ENCODE measurements at places on chromosomes 3 and 15.

DNA sequence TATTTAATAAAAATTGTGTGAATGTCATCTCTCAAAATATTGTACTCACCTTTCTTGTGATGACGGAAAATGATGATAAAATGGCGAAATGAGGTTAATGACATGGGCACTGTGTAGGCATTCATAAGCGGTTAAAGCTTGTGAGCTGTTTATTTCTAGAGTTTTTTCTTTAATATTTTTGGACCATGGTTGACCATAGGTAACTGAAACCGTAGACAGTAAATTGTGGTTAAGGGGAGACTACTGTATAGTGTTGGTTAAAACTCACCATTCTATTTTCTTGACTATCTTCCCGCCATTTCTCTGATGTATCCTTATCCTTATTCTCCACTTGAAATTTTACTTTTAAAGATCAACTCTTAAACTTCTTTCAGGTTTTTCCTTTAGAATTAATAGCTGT, 14.5 kb downstream of the RNF111 start:
- DNase-seq: no peak

GRCh38 chr3:48429960-48430707, at the start of gene PLXNB1:
Gene PLXNB1 (minus strand): TSS chr3:48430086. CDS start chr3:48424611, 5,475 bp downstream.
- no peak for DNase-seq

GRCh38 chr3:144663456-144664436, 692.1 kb downstream of the DIPK2A start:
- DNase-seq: no peak

DNA sequence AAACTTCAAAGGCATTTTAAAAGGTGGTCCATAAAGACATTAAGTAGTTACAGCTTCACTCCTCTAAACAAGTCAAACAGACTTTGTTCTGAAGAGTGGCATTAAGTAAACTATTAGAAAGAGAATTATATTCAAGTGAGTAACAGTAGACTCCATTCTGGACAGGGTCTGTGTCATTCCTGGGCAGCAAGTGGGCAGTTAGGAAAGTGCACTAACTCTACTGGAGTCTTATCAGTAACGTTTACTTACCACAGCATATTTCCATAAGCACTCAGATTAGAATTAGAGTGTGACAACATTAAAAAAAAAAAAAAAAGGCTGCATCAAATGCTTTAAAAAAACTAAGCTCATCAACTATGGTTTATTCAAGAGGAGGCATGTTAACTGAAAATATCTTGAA, 10.6 kb downstream of the UBR1 start:
- DNase-seq: no peak

DNA sequence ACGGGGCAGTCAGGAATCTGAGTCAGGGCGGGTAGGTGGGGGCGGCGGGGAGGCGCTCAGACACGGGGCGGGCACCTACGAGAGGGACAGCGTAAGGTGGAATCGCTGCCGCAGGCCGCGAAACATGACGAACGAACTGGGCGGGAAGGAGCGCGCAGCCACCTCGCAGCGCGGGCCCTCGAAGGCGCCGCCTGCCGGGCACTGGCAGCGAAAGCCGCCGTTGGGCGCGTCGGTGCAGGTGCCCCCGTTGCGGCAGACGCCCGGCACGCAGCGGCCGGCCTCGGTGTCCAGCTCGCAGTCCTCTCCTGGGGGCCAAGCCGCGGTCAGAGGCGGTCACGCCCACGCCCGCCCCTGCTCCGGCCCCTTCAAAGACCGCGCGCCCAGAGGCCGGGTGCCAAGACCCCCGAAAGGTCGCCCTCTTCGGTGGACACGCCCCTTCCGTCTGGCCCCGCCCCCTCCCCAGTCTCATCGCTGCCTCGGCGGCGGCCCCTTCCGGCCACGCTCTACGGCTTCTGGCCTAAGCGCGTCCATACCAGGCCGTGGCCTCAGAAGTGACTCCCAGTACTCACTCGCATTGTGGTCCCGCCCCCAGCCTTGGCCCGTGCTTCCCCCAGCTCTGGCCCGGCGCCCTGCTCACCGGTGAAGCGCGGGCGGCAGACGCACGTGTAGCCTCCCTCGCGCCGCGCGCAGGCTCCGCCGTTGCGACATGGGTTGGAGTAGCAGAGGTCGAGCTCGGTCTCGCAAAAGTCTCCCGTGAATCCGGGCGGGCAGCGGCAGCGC, 6.4 kb downstream of the CELSR3 start:
- DNase-seq: peak; percentile 72

GRCh38 chr3:60386306-60386705, 864.9 kb downstream of the FHIT start:
- no peak for DNase-seq

GRCh38 chr3:36493051-36493450, 112.7 kb downstream of the STAC start:
- DNase-seq: no peak

- DNase-seq: no peak
Observed at GRCh38 chr3:89221924-89222323, 114.5 kb downstream of the EPHA3 start.

DNA sequence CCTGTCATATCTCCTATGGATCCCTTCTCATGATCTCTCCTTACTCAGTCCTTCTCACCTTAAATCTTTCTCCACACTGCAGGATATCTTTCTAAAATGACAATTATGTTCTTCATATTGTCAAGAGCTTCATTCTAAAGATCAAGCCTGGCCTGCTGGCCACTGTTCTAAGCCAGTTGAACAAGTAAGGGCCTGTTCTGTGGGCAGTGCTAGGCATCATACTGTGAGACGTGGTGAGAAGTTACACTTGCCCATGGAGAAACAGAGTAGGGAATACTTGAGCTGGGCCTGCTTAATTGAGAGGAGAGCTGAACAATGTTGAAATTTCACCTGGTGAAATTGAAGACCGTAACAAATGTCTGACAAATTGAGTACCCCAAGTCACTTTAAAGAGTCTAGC, 184.1 kb upstream of the RASGRP1 start:
- no peak for DNase-seq

GRCh38 chr15:67389975-67390374, 131.0 kb upstream of the C15orf61 start:
- no peak for DNase-seq

GRCh38 chr15:75663931-75664421, 16.3 kb downstream of the SNX33 start:
- DNase-seq: no peak

DNA sequence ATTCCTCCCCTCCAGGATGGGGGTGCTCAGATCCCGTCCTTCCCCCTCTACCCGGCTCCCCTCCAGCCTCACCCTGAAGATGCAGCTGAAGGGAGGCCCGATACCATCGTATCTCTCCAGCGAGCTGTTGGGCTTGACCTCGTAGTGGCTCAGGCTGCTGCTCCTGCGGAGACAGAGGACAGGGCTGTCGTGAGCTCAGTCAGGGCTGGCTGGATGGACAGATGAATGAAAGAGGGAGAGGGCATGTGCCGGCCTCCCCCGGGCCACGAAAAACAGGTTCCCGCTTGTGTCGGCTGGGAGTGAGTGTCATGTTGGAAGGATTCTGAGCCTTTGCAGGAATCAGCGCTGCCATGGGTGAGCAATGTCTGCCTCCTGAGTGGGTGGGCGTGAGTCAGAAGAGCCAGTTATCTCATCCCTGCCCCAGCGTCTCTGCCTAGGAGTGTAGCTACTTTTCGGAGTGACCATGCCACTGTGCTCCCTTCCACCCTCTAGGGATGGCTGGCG, 35.2 kb downstream of the FEM1B start:
- no peak for DNase-seq

DNA sequence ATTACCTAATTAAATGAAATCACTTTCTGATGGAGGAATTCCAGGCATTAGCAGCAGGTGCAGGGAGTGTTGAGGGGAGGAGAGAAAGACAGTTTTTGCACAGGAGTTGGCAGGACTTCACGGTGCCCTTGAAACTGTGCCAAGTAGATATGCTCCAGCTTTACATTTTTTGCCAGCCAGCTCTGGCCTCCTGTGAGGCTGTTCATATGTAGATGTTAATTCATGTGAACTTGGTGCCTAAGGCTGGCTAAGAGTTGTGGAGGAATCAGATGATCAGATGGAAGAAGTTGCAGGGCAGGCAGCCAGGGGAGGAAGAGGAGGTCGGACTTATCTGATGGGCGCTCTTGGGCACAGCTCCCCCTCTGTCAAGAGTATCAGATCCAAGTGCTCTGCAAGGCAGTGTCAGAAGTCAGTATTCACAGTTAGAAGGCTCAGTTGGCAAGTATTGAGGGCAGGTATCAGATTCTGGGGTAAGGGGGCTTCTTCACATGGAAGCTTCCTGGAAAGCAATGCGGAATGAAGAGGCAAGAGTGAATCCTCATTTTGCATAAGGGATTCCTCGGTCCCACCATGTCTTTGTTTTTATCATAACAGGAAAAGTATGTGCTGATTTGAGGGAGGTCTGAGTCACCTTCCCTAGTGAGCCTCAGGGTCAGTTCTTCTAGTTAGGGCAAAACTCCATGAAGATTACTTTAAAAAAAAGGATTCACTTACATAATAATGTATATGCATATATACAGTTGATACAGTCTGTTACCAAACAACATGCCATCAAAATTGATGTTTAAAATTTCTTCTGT, 172.6 kb upstream of the UMPS start:
- no peak for DNase-seq

DNA sequence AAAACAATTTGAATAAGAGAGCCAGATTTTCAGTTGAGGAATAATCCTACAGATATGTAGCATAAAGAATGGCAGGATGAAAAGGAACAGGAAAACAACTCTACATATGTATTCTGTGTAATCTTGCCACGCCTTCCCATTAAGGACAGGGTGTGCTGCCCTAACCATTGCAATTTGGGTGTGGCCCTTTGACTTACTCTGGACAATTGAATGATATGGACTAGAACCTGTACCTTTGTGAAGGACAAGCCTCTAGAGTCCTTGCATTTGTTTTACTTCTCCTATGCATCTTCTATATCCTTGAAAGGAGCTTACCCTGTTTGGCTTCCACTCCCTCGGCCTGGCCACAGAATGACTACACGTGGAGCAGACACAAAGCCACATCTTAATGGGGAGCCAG, 1261.6 kb upstream of the GBE1 start:
- no peak for DNase-seq

GRCh38 chr15:85751291-85752123, 43.2 kb downstream of the KLHL25 start:
- DNase-seq: peak; percentile 15

DNA sequence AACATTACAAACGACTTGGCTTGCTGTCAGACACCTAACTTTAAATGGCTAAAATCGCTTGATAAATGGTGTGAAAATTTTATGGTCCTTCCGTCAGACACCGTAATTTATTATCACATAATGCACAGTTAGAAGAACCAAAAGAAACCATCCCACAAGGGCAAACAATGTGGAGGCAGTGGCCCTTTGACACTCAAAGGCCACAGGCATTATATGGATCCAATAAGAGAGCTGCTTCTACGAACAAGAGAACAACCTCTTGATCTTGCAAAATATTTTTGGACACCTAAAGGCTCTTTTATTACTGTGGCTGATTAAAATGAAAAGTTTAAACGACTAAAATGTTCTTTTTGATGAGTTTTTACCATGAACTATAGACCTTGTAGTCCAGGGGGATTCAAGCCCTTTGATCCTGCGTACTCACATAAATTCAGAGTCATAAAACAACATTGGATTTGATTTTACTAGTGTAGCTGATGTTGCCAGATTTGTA, 202.8 kb downstream of the FMN1 start:
- no peak for DNase-seq

DNA sequence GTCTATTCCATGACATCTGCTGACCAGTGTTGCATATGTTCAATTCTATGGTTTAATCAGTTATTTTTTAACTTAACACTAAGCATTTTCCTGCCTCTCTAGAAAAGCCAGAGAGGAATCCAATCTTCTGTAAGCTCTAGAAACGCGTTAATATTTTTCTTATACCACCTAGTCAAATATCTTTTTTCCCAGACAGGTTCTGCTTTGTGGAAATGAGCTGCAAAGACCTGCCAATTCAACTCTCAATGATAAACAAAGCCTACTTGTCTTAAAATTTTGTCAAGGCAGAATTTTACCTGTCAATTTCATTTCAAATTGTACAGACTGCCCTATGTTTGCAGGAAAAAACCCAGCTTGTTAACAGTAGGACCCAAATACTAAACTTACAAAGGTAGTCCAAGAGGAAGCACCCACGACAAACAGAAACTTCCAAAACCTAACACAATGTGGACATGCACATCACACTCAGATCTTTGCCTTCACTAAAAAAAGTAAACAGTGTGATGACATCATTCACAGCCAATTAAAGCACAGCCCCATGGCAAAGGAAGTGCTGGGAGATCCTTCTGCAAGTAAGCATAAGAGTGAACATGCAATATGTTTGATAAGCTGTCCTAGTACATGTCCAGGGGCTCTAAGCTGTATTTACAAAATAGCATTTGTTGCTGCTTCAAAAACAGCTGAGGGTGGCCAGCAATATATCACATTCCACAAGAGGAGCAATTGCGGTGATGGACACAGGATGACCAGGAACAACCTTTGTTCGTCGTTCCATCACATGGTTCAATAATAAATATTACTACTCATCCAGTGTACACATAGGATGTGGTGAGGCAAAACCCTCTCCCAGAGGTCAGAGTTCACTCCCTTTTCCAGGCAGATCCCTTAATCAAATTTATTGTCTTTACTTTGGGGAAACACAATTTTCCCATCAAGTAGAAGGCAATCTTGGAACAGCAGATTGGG, 139.4 kb upstream of the TSC22D2 start:
- DNase-seq: no peak

DNA sequence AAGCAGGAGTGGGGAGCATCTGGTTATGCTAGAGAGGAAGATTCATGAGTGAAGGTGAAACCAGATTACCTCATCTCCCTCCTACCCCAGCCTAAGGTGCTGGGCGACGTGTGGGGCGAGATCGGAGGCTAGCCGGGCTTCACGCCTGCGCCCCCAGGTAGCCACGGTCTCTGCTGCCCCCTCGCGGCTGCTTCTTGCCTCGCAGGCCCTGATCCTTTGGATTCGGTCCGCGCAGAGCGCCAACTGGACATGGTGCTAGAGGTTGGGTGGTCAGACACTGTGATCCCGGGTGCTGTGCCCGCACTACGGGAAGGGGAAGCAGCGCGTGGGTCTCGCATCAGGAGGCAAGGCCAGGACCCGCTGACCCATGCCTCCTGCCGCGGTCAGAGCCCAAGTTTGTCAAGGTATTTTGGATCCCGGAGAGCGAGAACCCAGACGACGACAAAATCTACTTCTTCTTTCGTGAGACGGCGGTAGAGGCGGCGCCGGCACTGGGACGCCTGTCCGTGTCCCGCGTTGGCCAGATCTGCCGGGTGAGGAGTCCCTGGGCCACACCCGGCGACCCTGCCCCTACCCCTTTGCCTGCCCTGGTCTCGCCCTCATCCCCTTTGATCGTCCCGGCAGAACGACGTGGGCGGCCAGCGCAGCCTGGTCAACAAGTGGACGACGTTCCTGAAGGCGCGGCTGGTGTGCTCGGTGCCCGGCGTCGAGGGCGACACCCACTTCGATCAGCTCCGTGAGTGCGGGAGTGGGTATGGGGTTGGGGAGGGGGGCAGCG, 4.2 kb downstream of the SEMA3B start:
- DNase-seq: peak; percentile 89

GRCh38 chr3:112197131-112197530, 64.1 kb upstream of the GCSAM start:
- no peak for DNase-seq

DNA sequence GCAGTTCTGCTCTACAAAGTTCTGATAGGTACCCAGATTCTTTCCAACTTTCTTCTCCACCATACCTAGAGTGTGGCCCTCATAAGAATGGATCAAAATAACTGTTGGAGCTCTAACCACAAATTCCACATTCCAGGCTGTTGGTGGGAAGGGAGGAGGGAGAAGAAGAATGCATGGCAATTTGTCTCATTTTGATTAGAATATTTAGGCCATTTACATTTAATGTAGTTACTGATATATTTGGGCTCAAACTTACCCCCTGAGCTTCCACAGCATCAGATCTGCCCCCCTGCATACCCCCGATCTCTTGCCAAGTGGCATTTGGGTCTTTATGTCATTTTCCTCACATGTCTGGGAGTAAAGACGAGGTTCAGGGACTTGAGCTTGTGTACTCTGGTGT, 7.7 kb downstream of the CHRNB4 start:
- no peak for DNase-seq

Data from CD4-positive, alpha-beta T cell (primary cell).